ENCODE measurements at places on chromosomes 5 and 9. TPM values are rescaled to one million over a fixed set of nuclear protein-coding genes. Genes with fewer than 3 reads are reported as not detected.

Gene ROR2
- 42.9 TPM for total RNA-seq

Gene ZNF366
- 4.1 TPM for total RNA-seq

Gene INSL6
- total RNA-seq = 0.48 TPM

Gene F2RL2
- 1.3 TPM for total RNA-seq

Gene TTC39B
- total RNA-seq = 17.7 TPM

Gene MELK
- not detected for total RNA-seq

Gene TSSK1B
- total RNA-seq = not detected

Gene WWC1
- 8.7 TPM for total RNA-seq

Gene MYO10
- 30.7 TPM for total RNA-seq

Gene ZNF618
- total RNA-seq = 3.8 TPM

Gene SET
- total RNA-seq = 118 TPM

Gene SLC46A2
- not detected for total RNA-seq

Gene BAAT
- total RNA-seq = not detected

Gene ORM2
- total RNA-seq = 1.2 TPM

Gene SLC25A2
- total RNA-seq = not detected

Gene RAI14
- 145 TPM for total RNA-seq

Gene RALGDS
- 30.7 TPM for total RNA-seq

Gene EQTN
- 0.97 TPM for total RNA-seq

Gene AHRR
- 9.1 TPM for total RNA-seq

Gene ADAMTSL2
- total RNA-seq = 0.26 TPM
